Central memory CD4-positive, alpha-beta T cell (primary cell): ENCODE measurements at places on chromosomes 1 and 21.

DNA sequence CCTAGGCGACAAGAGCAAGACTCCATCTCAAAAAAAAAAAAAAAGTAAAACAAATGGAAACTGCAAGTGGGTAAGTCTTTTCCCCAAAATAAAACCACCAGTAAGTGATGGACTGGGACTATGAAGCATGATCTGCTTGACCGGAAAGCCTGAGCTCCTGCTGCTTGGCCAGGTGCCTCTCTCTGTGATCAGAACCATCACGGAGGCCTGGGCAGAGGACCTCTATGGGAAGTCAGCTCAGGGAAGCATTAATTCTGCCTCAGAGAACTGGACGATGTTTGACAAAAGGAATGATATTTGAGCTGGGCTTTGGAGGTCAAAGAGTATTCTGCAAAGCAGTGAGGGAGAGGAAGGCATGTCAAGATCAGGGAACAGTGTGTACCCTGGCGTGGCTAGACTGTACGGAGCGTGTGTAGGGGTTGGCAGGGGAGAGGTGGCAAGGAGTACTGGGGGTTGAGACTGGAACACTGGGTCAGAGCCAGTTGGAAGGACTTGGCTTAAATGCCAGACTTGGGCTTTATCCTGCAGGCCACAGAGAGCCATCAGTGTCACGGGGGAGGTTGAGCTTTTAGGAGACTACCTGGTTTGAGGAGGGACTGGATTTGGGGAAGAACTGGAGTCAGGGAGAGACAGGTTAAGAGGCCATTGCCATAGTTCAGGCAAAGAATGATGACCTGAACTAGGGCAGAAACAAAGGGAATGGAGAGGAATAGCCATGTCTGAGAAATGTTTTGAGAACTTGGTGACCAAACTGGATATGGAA lies 16.4 kb downstream of the ATP1A2 start:
- no peak for DNase-seq

GRCh38 chr1:74811436-74812179 lies 78.7 kb downstream of the TYW3 start:
- DNase-seq, result no peak

GRCh38 chr1:183590244-183591191 lies at the start of gene NCF2:
Gene NCF2, minus strand, starts transcription at chr1:183590459. Its CDS starts 130 bp downstream, at chr1:183590329.
- peak; percentile 12 for DNase-seq

- DNase-seq, result no peak
Observed at GRCh38 chr21:38917043-38917774, 111.5 kb downstream of the ETS2 start.

- no peak for DNase-seq
Observed at GRCh38 chr21:43321111-43321510, 105.8 kb downstream of the SIK1 start.

- no peak for DNase-seq
Observed at GRCh38 chr21:36783612-36784374, 84.9 kb downstream of the SIM2 start.

GRCh38 chr1:235790123-235790522 lies 76.6 kb downstream of the LYST start:
- DNase-seq, result no peak

DNA sequence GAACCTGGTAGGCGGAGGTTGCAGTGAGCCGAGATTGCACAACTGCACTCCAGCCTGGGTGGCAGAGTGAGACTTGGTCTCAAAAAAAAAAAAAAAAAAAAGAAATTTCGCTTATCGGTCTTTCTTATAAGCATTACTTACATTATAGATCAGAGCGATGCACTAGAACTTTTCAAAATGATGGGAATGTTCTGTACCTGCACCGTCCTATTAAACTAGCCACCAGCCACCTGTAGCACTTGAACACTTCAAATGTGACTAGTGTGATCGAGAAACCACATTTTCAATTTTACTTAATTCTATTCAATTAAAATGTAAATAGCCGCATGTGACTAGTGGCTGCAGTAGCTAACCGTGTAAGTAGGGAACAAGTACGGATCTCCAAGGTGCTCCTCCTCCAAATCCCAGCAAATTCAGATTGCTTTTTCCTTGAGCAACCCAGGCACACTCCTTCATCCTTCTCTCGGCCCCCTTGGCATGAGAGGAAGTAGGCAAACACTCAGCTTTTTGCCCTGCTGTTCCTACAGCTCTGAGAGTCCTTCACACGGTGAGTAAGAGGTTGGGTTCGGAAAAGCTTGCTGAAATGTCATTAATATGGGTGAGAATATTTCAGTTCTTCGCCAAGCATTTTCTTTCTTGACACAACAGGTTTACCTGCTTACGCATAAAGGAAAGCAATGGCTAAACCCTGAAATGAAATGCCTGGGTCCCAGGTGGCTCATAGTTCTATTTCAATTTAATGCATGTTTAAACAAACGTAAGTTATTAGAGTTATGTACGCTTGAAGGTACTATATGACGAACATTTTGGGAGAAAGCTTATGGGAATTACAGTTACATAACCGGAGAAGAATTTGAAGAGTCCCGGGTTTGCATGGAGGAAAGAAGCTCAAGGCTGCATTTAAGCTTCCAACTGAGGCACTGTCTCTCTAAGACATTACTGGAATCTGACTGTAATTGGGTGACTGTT lies 69.5 kb upstream of the HUNK start:
- no peak for DNase-seq

DNA sequence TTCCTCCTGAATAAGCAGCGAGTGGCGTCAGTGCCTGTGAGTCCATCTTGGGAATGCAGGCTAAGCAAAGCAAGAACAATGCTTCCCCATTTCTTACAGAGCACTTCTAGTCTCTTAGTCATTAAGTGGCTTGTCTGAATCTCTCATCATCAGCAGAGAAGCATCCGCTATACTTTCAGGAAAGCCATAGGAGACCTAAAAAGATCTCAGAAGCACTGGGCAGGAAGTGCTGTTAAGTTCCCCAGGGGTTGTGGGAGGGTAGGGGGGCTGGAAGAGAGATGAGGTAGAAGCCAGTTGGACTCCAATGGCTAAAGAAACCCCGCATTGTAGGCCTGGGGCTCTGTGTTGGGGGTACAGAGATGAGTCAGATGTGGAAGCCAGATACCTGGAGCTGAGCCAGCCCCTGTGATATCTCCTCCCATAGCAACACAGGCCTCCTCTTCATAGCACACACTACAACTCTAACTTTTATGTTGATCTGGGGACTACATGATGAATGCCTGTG lies 44.9 kb downstream of the SYT6 start:
- DNase-seq, result no peak

- no peak for DNase-seq
Observed at GRCh38 chr1:243663651-243664050, 186.4 kb downstream of the AKT3 start.

- DNase-seq, result no peak
Observed at GRCh38 chr1:211348547-211348946, 21.9 kb downstream of the TRAF5 start.

DNA sequence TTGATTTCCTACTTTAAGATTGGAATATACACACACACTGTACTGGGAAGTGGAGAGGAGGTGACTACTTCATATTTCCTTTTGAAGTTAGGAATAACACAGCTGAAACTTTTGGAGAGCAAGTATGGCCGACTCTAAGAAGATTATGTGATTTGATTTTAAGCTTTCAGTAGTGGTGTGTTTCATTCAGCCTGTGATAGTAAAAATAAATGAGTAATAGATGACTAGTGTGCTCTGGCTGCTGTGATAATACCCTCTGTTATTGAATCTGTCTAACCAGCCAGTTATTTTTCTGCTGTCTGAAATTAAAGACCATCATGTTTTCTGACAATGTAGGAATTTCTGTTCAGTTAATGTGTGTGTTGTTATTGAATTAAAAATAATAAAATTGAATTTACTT lies 48.3 kb downstream of the CTTNBP2NL start:
- DNase-seq, result no peak

DNA sequence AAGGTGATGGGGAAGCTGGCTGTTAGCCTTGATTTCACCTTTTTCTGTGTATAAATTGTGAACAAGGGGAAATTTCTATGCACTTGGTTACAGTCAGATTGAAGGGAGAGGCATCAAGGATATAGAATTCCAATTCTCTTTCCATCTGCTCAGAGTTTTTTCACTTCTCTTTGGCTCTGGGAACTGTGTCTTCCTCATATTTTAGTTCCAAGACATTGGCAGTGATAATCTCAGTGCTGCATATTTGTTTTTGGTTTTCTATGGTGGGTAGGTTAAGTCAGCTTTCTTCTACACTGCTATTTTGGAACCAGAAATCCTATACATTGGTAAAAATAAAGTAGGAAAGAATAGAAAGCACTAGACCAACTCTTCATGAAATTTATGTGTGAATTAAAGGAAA lies 569.6 kb upstream of the CXADR start:
- no peak for DNase-seq

DNA sequence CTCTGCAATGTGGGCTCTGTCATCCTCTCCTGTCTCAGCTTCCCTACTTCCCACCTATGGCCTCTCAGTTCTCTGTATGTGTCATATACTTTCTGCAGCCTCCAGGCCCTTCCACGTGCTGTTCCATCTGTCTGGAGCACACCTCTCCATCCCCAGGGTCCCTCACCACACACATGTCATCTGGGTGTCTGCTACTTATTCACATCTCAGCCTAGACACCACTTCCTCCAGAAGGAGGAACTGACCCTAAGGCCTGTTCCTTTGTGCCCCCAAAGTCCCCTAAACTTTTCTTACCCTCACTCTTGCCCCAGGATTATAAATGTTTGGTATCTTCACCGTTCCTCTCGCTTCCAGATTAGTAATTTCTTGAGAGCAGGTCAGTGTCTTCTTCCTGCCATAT lies 10.1 kb downstream of the LACTBL1 start:
- DNase-seq, result no peak

- no peak for DNase-seq
Observed at GRCh38 chr1:169132512-169133227, 26.2 kb downstream of the ATP1B1 start.

GRCh38 chr1:44786841-44787426 lies 1.0 kb downstream of the BEST4 start:
- no peak for DNase-seq

GRCh38 chr1:9874959-9875635 lies 35.0 kb downstream of the CTNNBIP1 start:
- peak; percentile 61 for DNase-seq
